Glomerular endothelial cell (primary cell): ENCODE measurements at places on chromosomes 16 and 17.

GRCh38 chr17:7854078-7854777 is 638 bp upstream of the TMEM88 start:
- DNase-seq: no peak

DNA sequence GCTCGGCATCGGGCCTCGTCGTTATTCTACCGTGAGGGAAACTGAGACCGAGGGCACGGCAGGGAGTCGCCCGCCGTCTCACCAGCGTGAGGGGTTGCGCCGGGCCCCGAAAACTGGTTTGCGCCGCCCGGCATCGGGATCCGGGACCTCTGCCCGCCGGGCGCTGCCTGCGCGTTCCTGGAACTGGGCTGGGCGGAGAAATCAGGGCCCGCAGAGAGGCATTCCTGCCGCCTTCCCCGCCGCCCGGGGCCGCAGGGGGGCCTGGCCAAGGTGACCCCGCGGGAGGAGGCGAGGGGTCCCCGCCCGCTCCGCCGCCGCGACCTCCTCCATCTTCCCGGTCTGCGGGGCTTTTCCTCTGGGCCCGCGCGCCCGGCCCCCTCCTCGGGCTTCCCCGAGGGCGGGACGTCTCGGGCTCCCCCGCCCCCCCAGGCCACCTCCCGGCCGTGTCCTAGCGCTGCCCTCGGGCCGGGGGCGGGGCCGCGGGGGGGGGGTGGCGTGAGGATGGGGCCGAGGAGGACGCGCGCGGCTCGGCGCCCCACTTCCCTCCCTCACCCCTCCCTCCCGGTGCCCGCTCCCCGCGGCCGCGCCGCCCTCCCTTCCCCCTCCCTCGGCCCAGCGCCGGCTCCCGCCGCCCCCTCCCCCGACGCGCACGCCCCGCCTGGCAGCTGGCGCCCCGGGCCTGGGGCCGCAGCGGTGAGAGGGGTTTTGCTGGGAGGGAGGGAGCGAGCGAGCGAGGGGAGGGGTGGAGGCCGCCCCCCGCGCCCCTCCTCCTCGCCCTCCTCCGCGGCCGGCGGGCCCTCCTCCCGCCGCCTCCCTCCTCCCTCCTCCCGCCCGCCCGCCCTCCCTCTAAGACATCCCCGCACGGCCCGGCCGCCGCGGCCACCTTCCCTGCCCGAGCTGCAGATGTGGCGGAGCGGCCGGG is at the start of gene GLIS2:
TSS of gene GLIS2 (plus strand) at position 882 of the 922 bp plus-strand sequence. CDS start 16,214 bp downstream, outside the sequence.
- no peak for DNase-seq

- no peak for DNase-seq
Observed at GRCh38 chr16:20870122-20870820, 29.9 kb downstream of the DCUN1D3 start.

DNA sequence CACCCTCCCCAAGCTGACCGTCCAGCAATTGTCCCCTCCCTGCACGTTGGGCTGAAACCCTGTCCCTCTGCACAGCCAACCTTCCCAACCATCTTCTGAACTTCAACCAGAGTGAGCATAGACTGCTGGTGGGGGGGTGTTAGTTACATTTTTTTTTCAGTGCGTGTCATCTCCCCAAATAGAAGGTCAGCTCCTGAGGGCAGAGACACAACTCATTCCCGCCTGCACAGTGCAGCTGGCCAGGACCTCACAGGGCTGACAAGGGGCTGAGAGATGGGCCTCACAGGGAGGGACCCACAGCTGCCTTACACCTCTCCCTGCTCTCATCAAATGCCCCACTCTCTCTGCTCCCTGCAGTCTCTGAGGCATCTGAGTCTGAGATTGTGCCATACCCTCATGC is 8.4 kb downstream of the SRL start:
- no peak for DNase-seq

DNA sequence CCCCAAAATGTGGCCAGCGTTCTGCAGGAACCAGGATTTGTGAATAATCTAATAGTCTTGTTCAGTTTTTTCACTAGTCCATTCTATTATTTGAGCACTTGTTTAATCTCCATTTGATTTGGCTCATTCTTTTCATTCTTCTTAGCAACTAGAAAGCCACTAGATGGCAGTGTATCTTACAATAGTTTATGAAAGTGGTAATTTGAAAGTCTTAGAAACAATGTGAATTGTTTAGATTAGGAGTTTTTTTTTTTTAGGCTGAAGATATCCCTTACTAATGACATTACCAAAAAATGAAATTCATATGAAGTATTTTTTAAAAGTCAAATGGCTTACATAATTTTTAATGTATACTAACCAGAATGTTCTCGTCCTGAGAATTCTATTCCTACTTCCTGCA is 6.7 kb downstream of the ERI2 start:
- DNase-seq: no peak

DNA sequence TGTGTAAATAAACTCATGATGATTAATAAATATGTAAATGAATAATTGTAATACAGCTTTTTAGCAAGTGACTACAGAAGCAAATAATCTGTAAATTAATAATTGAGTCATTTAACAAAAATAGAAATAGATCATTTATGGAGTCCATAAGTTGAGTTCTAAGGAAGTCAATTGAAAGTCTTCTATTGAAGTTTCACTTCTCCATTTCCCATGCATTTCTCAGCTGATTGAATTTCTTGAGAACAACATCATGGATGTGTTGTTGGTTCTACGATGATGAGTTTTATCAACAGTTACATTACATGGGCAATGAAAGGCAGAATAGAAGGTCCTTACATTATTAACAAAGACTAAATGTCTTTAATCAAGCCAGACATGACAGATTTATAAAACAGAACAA is 290.4 kb downstream of the MAP2K6 start:
- DNase-seq: no peak

- no peak for DNase-seq
Observed at GRCh38 chr17:51180486-51180885, 14.3 kb downstream of the NME2 start.

DNA sequence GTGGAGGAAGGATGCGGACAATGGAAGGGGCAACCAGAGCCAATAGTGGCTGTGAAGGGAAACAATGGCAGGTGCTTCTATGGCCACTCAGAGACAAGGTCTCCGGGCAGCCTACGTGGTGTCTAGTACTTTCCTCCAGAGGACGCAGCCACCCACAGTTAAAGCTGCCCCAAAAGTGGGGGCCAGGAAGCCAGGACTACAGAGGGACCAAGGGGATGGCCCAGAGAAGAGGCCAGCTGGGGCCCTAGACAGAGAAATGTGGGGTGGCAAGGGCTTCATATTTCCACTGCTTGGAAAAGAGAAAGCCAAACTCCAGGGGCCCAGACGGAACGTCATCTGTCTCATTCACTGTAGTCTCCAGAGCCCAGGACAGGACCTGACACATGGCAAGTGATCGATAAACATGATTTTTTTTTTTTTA is 837 bp upstream of the PER1 start:
- no peak for DNase-seq

DNA sequence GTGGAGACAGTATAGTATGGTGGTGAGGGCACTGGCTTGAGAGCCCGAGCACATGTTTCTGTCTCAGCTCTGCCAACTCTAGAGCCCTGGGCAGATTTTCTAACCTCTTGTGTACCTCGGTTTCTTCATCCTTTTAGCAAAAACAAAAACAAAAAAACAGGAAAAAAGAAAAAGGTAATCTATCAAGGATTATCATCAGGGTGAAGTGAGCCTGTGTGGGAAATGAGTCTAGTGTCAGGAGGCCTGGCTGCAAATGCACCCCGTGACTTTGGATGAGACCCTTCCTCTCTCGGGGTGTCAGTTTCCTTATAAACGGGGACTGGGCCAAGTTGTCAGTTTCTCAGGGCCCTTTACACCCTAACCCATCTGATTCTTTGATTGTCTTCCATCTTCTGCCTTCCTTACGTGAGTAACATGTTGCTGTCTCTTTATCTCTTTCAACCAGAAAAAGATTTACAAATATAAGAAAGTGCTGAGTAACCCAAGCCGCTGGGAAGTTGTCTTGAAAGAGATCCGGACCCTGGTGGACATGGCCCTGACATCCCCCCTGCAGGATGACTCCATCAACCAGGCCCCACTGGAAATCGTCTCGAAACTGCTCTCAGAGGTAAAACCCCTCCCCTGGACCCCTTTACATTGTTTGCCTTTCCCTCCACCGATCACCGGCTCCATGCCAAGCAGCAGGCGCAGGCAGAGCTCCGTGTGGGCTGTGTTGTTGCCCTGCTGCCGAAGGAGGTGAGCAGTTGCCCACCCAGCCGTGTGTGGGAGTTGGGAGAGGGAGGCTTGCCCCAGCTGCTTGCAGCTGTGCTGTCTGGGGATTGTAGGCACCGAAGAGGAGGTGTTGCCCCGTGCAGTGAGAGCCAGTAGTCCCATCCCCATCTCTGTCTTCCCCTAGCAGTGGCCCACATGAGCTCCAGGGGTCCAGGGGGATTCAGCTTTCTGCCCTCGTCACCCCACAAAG is 127.1 kb upstream of the PLCG2 start:
- no peak for DNase-seq

DNA sequence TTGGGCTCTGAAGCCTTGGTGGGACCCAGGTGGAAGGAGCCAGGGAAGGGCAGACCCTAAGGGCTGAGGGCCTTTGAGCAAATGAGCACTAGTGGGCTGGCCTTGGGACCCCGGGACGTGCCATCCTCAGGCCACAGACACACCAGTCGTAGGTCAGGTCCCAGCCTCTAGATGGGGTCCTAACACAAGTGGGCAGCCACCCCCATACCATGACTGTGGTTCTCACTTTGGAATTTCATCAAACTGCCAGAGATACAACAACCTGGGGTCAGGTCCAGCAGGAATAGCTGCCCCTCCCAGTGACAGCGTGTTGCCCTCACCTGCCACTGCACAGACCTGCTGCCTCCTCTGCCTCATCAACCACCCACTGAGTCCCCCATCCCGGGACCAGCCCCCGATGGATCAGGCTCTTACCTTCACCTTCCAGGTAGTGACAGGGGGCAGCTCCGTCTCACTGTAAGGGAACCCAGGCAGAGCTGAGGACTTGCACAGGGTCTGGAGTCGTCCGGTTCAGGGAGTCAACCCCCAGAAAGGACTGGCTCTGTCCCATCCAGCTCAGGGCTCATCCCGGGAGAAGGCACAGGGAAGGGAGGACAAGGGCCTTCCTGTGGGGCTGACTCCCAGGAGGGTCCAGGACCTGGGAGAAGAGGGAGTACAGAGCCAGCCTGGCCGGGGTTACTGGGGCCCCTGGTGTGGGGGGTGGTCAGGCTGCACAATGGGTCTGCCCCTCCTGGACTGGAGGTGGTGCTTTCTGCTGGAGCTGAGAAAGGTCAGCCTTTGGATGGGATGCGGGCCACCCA is 40.0 kb downstream of the LGALS9 start:
- DNase-seq: no peak

DNA sequence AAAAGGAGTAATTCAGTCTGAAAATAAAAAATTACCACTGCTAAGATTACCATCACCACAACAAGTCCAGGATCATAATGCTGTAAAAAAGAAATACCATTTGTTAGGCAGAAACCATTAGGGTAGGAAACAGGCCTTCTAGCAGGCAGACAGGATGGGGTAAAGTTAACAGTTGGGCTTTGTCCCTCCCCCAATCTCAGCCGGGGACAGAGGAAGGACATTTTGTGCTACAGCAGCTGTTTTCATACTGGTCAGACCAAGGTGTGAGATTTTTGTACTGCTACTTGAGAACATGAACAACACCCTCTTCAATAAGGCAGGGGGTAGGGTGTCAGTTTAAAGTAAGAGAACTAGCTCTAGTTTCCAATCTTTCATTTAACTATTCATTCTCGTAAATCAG is 49.2 kb upstream of the ITGA2B start:
- no peak for DNase-seq

DNA sequence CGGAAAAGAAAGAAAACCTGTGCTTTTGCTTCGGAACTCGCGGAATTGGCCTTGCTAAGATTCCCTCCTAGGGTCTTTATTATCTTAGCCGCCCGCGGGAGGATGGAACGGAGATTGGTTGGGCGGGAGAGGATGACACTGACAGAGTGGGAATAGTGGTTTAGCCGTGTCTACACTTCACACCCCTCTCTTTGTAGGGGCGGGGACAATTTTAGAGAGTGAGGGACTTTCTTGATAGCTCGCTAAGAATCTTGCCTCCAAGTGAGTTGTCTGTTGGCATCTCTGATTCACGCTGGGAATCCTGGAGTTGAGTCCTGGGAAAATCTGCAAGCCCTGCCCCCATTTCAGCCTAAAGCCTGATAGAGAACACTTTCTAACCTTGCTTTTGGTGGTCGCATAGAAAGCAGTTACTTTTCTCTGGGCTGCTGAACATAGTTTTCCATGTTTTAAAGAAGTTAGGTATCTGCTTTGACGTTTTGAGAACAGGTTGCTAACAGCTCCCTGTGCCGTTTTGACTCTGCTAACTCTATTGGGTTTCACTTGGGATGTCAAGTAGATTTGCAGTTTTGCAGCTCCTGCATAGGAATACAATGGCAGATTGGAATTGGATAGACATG is 697 bp downstream of the NOL11 start:
- no peak for DNase-seq

DNA sequence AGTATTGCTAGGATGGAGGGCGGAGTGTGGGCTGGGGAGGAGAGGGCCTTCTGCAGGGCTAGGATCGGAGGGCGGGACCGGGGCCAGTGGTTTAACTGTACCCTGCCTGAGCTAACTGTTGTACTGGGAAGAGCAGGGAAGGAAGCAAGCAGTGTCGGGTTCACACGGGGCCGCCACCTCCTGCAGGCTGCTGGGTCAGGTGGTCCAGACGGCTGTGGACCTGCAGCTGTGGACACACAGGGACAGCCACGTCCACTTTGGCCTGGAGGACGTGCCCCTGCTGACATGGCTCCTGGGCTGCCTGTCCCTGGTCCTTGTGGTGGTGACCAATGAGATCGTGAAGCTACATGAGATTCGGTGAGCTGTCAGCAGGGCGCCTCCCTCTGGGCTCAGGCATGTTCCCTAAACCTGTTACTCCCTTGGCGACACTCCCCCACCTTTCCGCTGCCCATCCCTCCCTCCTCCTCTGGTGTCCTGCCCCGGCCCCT is 16.6 kb downstream of the CASKIN2 start:
- DNase-seq: no peak

- no peak for DNase-seq
Observed at GRCh38 chr16:29815032-29815721, 775 bp upstream of the PAGR1 start.

GRCh38 chr17:35345926-35346771 is 27.3 kb downstream of the SLFN11 start:
- no peak for DNase-seq

- no peak for DNase-seq
Observed at GRCh38 chr17:60524463-60525327, 1.3 kb downstream of the APPBP2 start.

- DNase-seq: no peak
Observed at GRCh38 chr17:4511199-4511932, 12.7 kb downstream of the SPNS2 start.

- DNase-seq: no peak
Observed at GRCh38 chr16:85984947-85985451, 86.0 kb downstream of the IRF8 start.

DNA sequence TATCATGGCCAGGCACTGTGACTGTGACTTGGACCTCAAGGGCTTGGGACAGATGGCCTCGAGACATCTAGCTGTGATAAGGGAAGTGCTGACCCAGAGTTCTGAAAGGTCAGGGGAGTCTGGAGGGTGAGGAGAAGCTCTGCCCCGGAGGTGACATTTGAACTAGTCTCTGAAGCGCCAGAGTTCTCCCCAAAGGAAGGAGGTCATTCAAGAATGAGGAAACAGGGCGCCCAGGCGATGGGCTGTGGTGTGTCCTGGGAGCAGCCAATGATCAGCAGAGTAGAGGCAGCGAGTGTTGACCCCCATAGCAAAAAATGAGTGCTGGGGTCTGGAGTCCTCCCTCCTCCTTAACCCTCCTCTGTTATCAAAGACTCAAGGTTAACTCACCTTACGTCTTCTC is 4.9 kb downstream of the STARD3 start:
- no peak for DNase-seq

GRCh38 chr17:79619196-79619595 is 8.3 kb upstream of the RBFOX3 start:
- no peak for DNase-seq

GRCh38 chr17:78486946-78487680 is 90.1 kb downstream of the DNAH17 start:
- DNase-seq: no peak
